NCI-H748 treated with DMSO at 0.1 percent for 48 hours (cell line): ENCODE measurements at places on chromosomes 7 and 10.

GRCh38 chr7:79093421-79093820 is 360.0 kb downstream of the MAGI2 start:
- no peak for DNase-seq

- no peak for DNase-seq
Measured at GRCh38 chr10:86734207-86734988, 22.0 kb upstream of the BMPR1A start.

DNA sequence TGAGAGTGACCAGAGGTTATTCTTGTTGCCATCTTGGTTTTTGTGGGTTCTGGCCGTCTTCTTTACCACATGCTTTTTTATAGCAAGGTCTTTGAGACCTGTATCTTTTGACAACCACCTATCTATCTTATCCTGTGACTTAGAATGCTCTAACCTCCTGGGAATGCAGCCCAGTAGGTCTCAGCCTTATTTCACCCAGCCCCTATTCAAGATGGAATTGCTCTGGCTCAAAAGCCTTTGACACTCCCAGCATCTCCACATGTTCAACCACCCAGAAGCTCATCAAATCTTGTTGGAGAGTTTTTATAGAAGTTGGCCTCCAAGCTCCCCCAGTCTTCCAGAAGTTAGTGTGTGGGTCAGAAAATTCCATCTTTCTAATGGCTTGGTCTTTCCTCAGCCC is 464.3 kb upstream of the NRP1 start:
- no peak for DNase-seq

GRCh38 chr7:134378562-134378961 is 61.8 kb upstream of the SLC35B4 start:
- DNase-seq, result no peak

GRCh38 chr7:120931243-120931642 is 19.3 kb upstream of the ING3 start:
- no peak for DNase-seq
